Lower leg skin (tissue), 4 donors: ENCODE measurements at places on chromosomes 1 and 21. TPM values are rescaled to one million over a fixed set of nuclear protein-coding genes. Genes with fewer than 3 reads are reported as not detected.

KLHL17 gene
- total RNA-seq, result 14.0 TPM

DNA sequence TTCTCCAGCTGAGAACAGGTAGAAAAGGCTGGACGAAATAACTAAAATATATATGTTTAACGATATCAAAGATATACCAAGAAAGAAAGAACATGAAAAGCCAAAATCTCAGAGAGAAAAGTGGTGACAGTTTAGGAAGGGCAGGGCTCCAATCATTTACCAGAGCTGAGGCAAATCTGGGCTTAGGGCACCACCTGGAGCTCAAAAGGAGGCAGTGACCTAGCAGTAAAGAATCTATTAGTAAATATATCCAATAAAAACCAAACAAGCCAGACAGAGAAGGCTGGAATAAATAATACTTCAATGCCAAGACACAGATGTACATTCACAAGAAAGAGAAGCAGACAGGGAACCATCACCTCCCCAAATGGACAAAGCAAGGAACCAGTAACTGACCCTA lies 43.5 kb downstream of the CHIA start:
- DNase-seq, result no peak

DNA sequence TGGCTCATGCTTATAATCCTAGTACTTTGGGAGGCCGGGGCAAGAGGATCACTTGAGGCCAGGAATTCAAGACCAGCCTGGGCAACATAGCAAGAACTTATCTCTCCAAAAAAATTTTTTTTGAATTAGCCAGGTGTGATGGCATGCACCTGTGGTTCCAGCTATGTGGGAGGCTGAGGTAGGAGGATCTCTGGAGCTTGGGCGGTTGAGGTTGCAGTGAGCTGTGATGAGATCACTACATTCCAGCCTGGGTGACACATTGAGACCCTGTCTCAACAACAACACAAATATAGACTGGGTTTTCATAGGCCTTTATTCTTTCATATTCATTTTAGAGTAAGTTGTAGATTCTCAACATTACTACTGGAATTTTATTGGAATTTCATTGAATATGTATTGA lies 12.8 kb downstream of the MED18 start:
- DNase-seq, result no peak

DNA sequence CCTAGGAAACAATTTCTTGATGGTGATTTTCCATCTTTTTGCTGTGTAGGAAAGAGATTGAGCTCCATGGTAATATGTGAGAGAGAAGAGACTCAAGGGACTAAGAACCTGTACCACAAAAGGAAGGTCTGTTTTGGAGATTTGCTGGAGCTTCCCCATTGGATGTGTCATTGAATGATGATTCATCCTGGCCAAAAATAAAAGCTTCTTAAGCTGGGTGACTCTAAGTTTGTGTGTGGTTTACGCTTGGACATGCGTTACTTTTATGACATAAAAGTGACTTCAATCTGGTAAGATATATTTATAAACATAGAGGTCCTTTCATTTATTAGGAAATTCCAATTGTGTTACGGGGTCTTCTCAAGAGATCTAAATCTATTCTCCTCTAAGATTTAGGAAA lies 17.4 kb upstream of the IL19 start:
- DNase-seq, result no peak

DNA sequence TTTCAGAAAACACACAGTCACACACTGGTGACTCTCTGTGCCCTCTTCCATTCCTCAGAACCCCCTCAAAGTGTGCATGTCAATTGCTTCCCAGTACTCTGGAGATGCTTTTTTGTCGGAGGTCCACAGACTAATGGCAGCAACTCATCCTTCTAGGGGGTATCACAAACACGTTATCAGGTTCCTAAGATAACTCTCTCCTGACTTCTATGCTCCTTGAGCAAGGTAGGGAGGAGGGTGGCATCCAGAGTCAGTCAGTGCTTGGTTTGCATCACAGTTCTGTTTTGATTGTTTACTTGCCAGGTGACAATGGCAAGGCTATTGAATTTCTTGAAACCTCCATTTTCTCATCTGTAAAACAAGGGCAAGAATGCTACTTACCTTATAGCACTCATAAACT lies 39.4 kb upstream of the DYNLT5 start:
- DNase-seq, result no peak
